ENCODE measurements at places on chromosomes 11 and 22.

DNA sequence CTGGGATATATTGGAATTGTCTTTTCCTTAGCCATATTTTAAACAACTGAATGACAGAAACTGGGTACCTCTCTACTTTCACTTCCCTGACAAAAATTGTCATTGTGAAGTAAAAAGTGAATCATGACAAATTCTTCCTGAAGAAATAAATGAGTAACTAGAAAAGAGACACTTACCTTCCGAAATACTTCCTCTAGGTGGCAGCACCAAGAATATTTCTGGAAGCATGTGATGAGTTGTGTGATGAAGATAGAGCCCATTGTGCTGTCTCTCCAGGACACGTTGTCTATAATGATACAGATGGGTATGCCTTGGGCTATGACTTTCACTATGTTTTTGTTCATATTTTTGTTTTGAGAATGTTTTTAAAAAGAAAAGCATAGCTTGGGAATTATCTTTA is 21.5 kb downstream of the CASP4 start:
- peak; percentile 38 for DNase-seq

DNA sequence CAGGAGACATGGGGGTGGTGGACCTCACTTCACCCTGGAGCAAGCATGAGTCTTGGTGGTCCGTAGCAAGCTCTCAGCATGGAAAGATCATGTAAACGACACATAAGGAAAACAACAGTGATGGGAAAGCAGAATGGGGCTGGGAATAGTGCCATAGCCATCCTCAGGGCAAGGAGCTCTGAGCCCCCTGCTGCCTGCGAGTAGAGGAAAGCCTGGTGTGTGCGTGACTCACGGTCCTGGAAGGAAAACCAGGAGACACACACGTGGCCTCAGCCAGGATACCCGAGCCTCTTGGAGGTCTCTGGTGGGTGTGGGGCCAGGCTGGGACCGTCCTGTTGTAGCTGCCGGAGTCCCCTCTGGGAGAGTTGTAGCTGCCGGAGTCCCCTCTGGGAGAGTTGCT is 12.4 kb downstream of the SHANK3 start:
- DNase-seq: no peak

DNA sequence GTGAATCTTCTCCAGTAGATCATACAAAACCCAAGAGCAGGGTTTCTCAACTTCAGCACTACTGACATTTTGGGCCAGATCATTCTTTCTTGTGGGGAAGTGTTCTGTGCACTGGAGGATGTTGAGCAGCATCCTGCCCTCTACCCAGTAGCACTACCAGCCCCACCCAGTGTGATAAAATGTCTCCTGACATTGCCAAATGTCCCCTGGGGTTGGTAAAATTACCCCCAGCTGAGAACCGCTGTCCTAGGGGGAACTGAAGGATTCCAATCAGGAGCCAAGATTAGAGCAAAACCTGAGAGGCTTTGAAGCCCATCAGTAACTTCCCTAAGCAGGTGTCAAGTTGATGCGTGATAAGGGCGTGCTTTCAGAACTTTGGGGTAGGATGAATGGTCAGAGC is 61.4 kb upstream of the YWHAH start:
- DNase-seq: no peak

GRCh38 chr11:31768749-31769640 is 42.1 kb downstream of the PAX6 start:
- DNase-seq: no peak

- no peak for DNase-seq
These were observed 24.4 kb upstream of the TOLLIP start for GRCh38 chr11:1333860-1334259.

DNA sequence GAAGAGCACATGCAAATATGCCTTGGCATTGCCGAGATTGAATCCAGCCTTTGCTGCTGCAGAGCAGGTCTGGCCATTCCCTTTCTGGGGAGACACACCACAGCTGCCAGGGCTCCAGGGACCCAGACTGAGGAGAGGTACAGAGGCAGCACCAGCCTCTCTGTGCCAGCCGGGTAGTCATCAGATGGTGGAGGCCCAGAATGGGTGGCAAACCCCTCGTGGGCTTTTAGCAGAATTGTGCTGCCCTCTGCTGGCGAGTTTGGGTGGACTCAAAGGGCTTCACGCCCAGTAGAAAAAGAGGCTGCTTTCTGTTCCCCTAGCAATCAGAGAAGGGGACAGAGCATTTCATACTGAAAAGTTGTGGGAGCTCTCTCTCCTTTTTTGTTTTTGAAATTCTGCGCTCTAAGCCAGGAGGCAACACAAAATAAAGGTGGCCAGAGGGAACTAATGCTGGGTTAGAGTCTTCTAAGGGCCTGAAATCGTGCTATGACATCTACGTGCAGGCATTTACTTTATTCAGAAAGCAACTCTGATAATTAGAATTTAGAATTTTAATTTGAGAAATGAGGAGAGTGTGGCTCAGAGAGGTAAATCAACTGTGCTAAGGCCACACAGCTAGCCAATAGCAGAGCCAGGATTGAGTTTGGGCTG is 158.8 kb upstream of the NAV2 start:
- DNase-seq: no peak

DNA sequence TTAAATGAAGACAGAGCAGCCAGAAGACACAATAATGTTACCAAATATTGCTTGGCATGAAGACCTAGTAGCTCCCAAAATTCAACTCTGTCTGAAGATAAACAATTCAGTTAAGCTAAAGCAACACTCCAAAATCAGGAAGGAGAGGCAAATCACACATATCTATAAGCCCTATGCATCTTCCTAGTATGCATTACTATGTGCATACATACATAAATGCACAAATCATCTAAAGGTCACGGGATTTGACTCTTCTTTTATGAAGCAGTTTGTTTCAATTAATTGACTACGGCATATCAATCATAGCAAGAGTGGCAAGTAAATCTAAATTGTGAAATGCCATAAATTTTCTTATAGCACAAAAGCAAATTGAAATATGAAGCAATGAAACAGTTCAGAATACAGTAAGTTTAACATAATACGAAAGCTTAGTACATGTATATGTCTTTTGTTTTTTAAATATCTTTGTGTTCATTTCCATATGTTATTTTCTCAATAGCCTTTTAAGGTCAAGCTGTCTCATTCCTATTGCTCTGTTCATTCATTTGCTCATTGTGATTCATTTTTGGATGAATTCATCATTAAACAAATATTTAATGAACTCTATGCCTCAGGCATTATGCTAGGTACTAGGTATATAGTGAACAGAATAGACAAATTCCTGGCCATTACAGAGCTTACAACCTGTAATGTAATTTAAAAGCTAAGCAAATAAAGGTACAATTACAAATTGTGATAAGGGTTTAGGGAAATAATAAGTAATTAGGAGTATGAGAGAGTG is 540.5 kb downstream of the DLG2 start:
- peak; percentile 36 for DNase-seq

DNA sequence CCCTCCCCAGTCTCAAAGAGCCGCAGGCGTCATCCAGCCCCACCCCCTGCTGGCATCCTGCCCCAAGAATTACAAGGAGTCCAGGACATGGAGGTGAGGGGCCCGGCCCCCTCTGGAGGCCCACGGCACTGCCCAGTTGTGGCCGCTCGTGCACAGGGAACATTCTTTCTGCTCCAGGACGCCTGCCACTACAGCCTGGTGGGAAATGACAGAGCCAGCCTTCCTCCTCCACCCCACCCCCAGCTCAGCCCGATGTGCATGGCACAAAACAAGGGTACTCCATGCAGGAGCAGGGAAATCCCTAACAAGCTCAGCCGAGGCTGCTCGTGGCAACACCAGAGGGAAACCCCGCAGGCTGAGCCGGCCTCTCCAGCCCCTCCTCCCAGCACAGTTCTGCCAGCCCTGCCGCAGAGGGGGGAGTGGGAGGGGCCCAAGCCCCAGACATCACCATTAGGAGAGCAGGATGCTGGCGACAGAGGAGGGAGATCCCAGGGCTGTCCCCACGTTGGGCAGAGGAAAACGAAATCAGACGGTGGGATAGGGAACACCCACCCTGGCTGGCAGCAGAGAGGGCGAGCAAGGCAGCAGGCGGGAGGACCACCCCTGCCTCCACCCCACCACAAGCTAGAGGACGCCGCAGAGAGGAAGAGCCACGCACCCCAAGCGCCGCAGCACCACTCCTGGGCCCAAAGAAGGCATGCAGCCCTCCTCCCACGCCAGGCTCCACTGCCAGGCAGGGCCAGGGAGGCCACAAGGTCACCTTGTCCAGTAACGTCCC is 10.0 kb downstream of the IGSF9B start:
- no peak for DNase-seq

- DNase-seq: no peak
These were observed 110.6 kb downstream of the ETS1 start for GRCh38 chr11:128476729-128477128.

DNA sequence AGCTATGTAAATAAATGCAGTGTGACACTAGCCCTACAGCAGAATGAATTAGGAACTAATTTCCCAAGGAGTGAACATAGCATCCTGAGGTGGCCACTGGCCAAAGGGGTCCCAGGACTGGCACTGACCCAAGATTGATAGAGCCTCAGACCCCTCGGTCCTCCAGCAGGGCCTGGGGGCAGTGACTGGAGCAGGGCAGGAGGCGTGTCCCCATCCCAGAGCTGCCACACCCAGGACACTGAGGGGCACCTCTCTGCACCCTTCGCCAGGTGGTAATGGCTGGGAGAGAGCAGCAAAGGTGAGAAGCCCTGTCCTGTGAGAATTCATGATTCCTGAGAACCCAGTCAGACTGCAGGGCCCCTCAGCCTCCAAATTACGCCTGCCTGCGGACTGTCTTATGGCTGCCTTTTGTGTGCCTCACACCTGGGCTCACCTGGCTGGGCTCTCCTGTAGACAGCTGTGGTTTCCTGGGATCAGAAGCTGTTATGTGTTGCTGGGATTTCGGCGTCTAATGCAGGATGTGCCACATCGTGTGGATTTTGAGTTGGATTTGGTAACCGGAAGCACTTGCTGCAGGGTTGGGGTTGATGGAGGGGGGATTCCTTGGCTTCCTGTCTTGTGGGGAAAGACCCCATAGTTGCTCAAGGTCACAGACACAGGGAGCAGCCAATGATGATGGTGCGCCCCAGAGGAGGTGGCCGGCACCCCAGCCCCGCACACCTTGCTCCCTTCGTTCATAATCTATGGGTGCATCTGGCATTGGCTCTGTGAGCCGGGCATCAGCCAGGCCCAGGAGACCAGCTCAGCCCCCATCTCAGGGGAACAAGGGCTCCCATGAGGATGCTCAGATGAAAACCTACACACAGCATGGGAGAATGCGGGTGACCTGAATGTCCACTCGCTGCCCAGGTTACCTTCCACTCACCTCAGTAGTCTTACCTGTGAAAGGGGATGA is 582.9 kb downstream of the BRD1 start:
- DNase-seq: no peak

DNA sequence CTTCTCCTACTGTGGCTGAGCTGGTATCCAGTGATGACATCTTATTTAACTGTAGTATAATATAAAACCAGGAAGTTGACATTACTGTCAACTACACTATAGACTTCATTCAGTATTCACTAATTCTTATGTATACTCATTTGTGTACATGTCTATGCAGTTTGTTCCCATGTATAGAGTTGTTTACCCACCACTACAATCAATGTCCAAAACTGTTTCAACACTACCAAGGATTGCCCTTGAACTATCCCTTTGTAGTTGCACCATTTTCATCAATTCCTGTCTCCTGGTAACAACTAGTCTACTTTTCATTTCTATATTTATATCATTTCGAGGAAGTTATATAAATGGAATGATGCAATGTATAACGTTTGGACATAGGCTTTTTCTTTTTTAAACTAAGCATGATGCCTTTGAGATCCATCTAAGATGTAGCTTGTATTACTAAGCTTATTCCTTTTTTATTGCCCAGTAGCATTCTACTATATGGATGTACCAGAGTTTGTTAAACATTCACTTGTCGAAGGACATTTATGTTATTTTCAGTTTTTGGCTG is 39.2 kb downstream of the TMEM135 start:
- DNase-seq: no peak

GRCh38 chr11:37788141-37788877 is 1190.3 kb upstream of the RAG2 start:
- peak; percentile 35 for DNase-seq

DNA sequence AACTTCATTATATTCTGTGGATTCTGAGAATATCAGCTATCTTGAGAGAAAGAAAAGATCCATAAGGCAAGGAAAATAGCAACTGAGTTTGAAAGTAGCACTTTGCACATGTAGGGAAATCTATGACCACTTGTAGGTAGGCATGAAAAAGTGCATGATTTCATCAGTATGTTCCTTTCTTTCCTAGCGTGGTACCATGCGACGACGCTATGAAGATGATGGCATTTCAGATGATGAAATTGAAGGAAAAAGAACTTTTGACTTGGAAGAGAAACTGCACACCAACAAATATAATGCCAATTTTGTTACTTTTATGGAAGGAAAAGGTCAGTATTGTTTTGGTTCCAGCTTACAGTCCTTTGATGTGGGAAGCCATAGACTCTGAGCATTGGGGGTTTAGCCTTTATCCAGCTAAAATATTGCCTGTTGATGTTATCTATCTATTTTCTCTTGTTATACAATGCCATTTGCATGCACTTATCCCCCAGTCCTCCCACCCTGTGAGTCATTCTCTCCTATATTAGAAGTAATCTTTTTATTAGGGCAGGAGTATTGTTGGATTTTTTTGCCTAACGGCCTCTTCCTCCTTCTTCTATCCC is 60.9 kb downstream of the KDM2A start:
- DNase-seq: no peak

GRCh38 chr11:9473408-9473807 is 12.6 kb downstream of the ZNF143 start:
- DNase-seq: no peak

Measured in keratinocyte (primary cell).